Activated naive CD4-positive, alpha-beta T cell (primary cell): ENCODE measurements at places on chromosomes 6 and 20.

- DNase-seq: no peak
Observed at GRCh38 chr20:16490696-16491095, 82.6 kb downstream of the KIF16B start.

GRCh38 chr6:74733830-74734620 is 471.8 kb downstream of the COL12A1 start:
- DNase-seq: no peak

GRCh38 chr20:16028923-16029322 is 544.3 kb downstream of the KIF16B start:
- no peak for DNase-seq

- peak; percentile 16 for DNase-seq
Observed at GRCh38 chr6:89412071-89413005, at the start of gene RRAGD. TSS of gene RRAGD (minus strand) at chr6:89412273. CDS start at chr6:89411993, 280 bp downstream.

DNA sequence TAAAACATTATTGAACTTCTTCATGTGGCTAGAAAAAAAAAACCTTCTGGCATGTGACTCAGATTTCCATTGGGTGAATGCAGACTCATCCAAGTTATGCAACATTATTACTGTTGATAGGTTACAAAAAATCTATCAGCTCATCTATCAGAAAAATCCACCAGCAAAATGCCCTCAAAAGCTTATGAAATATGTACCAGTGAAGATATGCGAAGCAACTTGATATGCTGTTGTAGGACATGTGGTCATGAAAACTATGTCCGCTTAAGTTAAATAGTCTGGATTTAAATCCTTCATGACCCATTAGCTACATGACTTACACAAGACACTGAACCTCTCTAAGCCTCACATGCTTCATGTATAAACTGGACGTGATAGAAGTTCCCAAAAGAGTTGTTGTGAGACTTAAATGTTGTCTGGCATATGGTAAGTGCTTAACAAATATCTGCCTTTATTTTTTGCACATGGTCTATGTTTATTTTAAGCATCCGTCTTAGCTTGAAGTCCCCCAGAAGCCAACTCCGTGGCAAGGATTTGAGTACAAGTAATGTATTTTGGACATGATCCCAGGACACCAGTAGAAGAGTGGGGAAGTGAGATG is 12.5 kb upstream of the BFSP1 start:
- DNase-seq: no peak

- DNase-seq: no peak
Observed at GRCh38 chr6:155077331-155077730, 82.2 kb downstream of the TIAM2 start.

DNA sequence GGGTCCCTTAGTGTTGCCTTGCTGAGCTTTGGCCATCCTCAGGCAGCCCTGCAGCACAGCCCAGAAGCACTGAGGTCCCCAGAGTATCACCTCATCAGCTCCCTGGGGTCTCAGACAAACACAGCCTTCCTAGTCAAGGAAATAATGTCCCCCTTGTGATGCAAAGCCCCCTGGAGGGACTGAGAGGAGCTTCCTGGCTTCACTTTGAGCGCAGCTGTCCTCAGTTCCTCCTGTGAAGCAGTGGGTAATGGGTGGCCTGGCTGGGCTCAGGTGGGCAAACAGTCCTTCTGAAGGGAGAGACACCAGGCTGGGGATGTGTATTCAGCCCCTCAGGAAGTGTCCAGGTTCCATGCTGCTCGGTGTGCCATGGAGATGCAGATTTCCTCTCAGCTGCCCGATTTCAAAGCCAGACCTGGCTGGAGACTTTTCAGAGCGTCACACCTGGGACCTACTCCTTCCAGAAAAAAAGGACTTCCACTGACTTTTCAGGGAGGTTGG is 79.2 kb upstream of the FOXA2 start:
- no peak for DNase-seq

DNA sequence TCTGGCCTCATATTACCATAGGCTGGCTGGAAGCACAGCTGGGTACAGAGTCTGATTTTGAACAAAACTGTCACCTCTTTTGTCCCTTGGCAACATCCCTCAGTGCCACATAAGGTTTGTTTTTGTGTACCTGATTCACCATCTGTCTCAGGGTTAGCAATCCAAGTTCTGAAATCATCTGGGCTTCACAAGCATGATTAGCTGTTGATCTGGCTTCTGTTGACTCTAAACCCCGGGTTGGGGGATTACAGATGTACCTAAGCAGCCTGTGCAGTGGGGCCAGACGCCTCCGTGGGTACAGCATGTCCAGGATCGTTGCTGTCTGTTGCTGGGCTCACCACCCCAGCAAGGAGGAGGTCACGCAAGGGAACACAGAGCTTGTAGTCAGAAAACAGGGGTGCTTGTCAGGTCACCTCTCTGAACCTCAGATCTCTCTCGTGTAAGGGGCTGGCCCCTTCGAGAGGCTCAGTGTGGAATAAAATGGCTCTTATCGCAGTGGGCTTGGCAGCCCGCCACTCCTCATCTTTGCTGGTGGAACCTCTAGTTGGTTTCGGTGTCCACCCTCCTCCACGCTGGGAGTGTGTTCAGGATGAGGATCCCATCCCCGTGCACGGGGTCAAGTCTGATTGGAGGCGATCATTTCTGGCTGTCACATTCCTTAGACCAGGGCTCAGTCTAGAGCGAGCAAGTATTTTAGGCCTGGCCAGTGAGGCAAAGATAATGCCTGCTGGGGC is 39.2 kb upstream of the ZNF831 start:
- no peak for DNase-seq

- DNase-seq: no peak
Observed at GRCh38 chr6:30820193-30820592, 64.1 kb upstream of the DDR1 start.
